Activated CD4-positive, alpha-beta T cell treated with anti-CD3 and anti-CD28 coated beads, Interleukin-2, amount 50 U/mL, for 24 hours (primary cell): ENCODE measurements at places on chromosomes 4 and X.

DNA sequence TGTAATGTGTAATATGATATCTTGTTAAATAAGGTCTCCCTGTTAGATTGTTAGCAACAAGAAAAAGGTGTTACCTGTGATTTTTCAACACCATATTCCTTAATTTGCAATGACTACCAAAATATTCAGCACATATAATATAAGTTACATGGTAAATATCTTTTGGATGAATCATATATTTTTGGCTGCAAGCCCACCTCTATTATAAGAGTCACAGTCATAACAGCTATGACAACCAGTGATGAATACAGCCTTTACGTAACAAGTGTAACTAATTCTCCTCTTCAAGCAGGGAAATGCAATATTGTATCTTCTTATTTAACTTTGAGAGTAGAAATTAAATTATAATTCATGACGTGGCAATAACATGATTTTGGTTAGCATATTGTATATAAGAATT is 187.0 kb downstream of the NLGN4X start:
- no peak for DNase-seq

DNA sequence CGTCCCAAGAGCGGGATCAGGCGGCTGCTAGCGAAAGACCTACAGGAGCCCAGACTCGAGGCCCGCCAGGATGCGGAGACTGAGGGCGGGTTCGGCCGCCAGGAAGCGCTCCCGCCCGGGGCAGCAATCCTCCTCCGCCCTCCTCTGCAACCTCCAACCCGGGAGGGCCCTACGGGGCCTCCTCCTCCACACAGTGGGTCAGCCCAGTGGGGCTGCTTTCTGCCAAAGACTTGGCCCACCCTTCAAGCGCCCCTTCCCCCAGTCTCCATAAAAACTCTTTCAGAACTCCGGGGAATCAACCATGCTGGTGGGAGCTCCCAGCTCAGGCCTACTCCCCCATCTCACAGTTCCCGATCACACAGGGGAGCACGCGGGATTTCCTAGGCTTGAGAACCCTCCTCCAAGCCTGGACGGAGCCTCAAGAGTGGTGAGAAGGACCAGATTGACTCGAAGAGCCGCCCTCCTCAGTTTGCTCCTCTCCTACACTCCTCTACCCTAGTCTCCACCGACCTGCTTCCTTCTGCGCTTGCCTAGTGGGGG is 77.5 kb downstream of the RLIM start:
- no peak for DNase-seq

DNA sequence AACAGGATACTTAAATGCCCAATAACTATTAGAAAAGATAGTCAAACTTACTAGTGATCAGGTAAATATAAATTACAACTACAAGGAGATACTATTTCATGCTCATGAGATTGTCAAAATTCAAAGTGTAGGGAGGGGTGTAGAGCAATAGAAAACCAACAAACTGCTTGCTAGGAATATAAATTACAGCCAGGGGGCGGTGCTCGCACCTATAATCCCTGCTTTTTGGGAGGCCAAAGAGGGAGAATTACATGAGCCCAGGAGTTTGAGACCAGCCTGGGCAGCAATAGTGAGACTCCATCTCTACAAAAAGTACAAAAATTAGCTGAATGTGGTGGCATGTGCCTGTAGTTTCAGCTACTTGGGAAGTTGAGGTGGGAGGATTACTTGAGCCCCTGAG is 556.5 kb upstream of the NR3C2 start:
- DNase-seq: no peak

DNA sequence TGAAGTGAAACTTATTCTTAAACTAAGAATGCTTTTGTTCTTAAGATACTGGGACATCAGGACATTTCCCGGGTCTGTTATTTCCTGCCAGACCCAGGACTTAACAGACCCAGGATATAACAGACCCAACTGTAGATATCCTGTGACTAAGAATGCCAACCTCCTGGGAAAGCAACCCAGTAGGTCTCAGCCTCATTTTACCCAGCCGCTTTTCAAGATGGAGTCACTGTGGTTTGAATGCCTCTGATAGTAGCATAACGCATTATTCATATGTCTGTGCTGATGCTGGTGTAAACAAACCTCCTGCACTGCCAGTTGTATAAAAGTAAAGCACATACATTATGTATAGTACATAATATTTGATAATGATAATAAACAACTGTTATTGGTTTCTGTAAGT is 185.8 kb upstream of the GPRIN3 start:
- no peak for DNase-seq

DNA sequence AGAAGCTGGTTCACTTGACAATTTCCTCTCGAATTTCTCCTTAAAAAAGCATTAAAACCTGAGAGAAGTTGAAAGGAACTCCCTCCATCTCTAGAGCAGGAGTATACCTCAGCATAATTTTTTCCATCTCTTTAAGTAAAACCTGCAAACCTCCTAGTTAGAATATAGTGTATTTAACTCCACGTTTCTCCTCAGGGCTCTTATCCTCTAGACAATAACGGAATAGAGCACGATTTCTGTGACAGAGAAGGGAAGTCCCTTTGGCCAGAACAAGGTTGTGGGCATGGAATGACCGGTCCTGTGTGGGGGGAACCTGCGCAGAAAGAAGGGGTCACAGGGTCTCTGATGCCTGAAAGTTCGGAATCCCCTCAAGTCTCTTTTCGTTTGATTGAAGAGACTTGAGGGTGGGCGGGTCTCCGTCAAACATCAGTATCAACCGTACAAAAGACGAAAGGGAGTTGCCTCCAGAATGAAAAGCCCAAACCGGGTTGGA is 697 bp downstream of the ZNF280C start:
- no peak for DNase-seq

DNA sequence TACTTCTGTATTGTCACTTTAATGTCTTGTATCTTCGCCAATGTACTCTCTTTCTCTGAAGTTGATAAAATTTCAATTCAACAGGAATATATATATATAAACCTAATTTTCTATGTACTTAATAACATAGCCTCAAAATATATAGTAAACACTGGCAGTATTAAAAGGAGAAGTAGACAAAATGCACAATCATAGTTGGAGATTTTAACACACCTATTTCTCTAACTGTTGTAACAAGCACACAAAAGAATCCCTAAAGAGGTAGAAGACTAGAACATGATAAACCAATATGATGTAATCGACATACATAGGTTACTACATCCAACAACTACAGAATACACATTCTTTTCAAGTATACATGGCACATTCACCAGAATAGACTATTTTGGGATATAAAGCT is 65.5 kb downstream of the ZNF81 start:
- DNase-seq: no peak

GRCh38 chr4:5730993-5731990 is 20.3 kb downstream of the EVC start:
- DNase-seq: no peak

DNA sequence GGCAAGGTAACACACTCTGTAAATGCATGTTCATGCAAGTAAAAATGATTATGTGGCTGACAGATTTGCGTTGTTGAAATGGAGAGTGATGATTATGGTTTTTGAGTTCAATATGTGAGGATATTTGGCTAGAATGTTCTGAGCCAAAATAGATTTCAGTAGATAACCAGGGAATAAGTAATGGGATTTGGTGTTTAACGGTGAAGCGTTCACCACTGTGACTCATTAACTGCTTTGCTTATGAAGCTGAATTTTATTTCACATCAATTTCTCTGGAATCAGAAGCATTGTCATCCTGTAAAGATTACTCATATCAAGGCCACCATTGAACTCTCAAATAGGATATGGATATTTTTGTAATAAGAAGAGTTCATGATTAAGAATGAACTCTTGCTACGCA is 11.7 kb downstream of the AFP start:
- DNase-seq: no peak

- no peak for DNase-seq
Measured at GRCh38 chr4:10168151-10168550, 51.6 kb upstream of the WDR1 start.

- no peak for DNase-seq
Measured at GRCh38 chr4:13920901-13921300, 293.4 kb upstream of the BOD1L1 start.

GRCh38 chr4:9944431-9945425 is 76.6 kb downstream of the SLC2A9 start:
- no peak for DNase-seq

- peak; percentile 58 for DNase-seq
Measured at GRCh38 chr4:155758481-155759371, at the start of gene GUCY1B1. TSS of gene GUCY1B1 (plus strand) at chr4:155759021. CDS start at chr4:155759141, 120 bp downstream.
